ENCODE measurements at places on chromosomes 16 and 17.

GRCh38 chr17:27748360-27748825 is 51.9 kb downstream of the NOS2 start:
- DNase-seq: no peak

- DNase-seq: no peak
Measured at GRCh38 chr17:10021272-10021984, 116.4 kb upstream of the RCVRN start.

GRCh38 chr17:66357037-66357436 is 54.6 kb downstream of the PRKCA start:
- no peak for DNase-seq

DNA sequence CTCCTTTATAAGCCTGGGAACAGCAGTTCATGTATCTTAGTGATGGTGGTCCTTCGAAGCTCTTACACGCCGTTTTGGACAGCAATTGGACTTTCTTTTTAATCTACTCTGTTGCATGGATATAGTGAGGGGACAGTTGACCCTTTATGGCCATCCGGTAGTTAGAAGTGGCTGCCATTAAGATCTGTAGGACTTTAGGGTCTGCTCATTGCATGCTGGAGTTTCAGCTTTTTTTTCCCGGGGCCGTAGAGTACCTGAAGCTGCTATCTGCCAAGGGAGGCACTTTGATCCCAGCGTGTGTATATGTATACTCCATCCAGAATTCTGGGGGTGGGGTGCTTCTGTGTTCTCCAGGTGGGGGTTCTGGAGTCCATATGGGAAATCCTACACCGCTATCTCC is 1.2 kb downstream of the CYB5D1 start:
- DNase-seq: no peak

- DNase-seq: no peak
Measured at GRCh38 chr16:66287416-66287815, 79.1 kb upstream of the CDH5 start.
